GM19239 (cell line): ENCODE measurements at places on chromosomes 7 and 10.

GRCh38 chr7:95700917-95701316 lies 71.4 kb upstream of the DYNC1I1 start:
- no peak for DNase-seq

GRCh38 chr10:69090685-69091084 lies 2.8 kb downstream of the SRGN start:
- DNase-seq: no peak

GRCh38 chr7:1040790-1041189 lies 3.6 kb upstream of the GPR146 start:
- no peak for DNase-seq

DNA sequence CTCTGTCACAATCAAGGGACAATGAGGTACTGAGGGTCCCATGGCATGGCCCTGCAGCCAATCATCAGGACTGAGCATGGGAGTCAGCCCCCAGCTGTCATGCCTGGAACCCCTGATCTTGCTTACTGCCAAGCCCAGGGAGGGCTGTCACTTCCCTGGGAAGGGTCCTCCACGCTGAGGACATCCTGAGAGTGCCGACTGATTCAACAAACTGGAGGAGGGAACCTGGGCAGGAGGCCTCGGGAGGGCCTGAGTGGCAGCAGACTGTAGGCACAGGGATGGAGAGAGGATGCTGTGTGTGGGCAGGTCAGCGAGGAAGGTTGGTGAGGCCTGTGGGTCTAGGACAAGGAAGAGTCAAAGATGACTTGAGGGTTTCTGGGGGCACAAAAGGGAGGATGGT lies 154.3 kb downstream of the ZNF248 start:
- DNase-seq: no peak

GRCh38 chr7:89607792-89608191 lies 546.5 kb upstream of the STEAP1 start:
- DNase-seq: no peak

DNA sequence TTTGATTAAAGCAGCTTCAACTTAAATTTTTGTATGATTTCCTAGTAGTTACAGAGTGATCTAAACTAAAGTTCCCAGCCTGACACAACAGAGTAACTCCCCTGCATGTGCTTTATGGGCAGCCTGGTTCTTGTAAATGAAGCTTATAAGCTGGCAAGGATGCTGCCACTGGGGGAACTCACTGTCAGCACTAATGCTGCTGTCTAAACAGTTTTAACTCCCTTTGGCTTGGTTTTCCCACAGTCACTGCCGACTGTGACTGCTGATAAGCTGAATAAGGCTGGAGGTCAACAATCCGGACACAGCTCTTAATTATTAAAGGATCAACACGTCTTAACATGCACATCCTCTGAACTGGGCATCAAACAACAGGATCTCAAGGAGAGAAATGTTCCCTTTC lies 130.1 kb downstream of the OTUD1 start:
- no peak for DNase-seq

DNA sequence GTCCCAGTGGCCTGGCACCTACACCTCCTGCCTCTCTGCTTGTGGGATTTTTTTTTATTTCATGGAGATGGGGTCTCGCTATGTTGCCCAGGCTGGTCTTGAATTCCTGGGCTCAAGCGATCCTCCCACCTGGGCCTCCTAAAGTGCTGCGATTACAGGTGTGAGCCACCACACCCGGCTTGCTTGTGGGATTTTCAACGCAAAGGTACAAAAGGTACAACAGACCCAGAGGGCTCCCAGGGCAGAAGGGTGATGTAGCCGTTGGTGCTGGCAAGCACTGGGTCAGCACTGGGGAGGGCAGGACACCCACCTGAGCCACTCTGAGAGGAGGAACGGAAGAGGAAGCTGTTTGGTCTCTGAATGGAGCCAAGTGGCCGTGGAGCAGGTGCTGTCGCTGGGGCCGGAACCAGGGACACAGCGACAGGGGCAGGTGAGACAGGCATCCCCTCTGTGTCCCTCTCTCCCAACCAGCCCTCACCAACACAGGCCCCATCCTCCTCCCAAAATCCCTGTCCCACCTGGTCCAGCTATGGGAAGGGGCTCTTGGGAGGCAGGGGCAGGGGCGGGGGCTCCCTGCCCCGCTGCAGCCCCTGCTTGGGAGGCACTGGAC lies 2.8 kb upstream of the SAP25 start:
- no peak for DNase-seq

- no peak for DNase-seq
Observed at GRCh38 chr10:43482319-43483078, 45.6 kb downstream of the ZNF487 start.

DNA sequence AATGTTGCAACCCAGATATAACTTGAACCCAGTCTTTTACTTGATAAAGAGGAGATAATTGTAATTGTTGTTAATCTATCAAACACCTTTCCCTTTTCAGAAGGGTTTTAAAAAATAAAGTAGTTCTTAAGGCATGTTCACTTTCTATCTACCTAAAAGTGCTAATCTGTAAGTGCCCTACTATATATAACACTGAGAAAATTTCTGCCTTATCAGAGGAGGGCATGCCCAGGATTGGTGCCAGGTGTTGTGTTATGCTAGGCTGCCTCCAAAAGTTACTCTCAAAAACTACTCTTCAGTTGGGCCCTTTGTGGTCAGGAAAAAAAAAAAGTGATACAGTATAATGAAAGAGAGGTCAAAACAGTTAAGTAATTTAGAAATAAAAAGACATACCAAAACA lies 36.3 kb downstream of the SMNDC1 start:
- no peak for DNase-seq

DNA sequence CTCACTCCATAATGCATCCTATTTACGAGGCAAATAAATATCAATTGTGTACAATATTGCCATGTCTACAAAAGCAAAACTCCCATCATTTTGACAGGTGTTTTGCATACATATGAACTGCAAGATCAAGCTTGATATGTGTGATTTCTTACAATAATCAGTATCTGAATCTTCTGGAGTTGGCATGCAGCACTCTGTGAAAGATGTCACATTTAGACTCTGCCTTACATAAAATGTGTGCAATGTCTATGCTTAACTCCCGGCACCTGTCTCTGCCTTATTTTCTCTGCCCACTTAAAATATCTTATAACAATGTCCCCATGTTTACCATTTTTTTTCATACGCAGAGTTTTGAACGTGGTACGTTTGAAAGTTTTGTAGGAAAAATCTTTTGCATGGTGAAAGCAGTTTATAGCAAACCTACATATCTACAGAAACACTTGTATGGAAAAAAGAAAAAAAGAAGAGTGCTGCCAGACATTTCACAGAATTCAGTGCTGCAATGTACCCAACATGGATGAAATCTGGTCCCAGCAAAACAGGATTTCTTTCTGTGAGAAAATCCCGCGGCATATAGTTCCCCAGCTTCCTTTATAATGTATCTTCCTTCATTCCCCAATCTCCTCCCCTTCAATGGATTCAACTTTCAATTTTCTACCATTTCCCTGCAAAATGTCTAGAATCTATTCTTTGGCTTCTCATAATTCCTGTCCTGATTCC lies 114.1 kb upstream of the NRP1 start:
- DNase-seq: no peak

DNA sequence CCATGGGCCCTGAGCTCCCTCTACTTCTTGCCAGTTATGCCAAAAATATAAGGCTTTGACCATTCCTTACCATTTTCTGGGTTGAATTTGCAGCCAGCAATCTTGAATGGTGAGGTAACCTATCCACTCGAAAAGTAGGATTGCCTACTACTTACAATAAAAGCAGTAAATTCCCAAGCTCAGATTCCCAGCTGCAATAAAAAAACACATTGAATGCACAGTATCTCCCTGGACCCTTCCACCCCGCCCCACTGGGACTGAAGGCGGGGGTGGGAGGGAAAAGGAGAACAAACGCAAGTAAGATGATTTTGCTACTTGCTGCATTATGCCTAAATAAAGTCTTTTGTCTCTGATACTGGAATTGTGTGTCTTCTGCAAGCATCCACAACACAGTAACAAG lies 301.9 kb downstream of the HGF start:
- no peak for DNase-seq

- no peak for DNase-seq
Observed at GRCh38 chr10:31754803-31755624, 173.6 kb downstream of the ARHGAP12 start.

GRCh38 chr7:94375691-94376090 lies 19.0 kb upstream of the COL1A2 start:
- DNase-seq: no peak

DNA sequence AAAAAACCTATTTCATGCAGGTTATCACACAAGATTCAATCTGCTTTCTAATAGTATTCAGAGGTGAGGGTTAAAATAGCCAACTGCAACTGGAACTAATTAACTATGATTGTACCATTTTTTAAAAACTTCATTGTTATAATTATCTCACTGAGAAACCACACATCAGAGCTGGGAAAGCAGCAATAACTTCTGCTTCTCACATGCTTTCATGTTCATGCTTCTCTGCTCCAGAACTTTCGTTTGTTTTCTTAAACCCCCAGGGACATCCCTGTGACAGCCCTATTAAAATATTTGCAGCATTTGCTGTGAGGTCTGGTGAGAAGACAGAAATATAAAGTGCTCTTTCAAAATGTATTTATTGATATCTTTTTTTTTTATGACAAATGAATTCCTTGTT lies 389.0 kb upstream of the SORCS1 start:
- no peak for DNase-seq
